ENCODE measurements at places on chromosomes 11 and 22. TPM values are rescaled to one million over a fixed set of nuclear protein-coding genes. Genes with fewer than 3 reads are reported as not detected.

The PNPLA5 gene
- not detected for total RNA-seq

DNA sequence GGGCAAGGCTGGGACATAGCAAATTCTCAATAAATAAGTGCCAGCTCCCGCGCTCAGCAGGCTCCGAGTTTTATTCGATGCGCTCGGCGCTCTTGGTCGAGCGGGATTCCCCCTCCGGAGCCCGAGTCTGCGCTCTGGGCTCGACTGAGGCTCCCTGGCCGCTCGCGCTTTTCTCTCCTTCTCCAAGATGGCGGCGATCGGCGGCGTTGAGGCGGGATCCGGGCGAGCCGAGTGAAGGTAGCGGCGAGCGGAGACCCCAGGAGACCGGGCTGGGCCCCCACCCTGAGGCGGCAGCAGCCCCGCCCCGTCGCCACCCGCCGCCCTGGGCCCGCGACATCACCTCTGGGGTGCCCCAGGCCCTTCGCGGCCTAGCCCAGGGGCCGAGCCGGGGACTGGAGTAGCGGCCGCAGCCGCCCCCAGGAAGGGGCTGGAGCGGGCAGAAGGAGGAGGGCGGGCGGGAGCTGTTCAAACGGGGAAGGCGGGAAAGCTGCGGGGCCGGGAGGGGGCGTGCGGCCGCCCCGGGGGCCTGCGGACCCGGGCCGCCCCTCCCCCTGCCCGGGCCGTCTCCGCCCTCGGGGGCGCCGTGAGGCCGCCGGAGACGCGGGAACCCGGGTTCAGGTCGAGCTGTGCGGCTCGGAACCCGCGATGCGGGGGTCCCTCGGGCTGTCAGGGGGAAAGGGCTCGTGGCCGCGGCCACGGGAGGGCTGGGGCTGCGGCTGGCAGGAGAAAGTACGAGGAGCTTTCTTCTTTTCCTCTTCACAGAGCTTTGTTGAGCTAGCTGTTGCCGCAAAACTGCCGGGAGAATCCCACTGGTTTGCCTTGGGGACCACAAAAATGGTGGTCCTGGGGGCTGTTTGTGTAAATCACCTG lies at the start of gene HMGXB4:
TSS of gene HMGXB4 (plus strand) at position 173 of the 870 bp plus-strand sequence. CDS start 4,898 bp downstream, outside the sequence.
- DNase-seq, result peak; percentile 91
- no peaks in the 10 kb centered on the region for H3K27me3 ChIP-seq
- H3K36me3 ChIP-seq, result peaks cover 13% of the 10 kb centered on the region
- H3K4me1 ChIP-seq, result peaks cover 28% of the 10 kb centered on the region

- H3K4me1 ChIP-seq, result peaks cover 15% of the 10 kb centered on the region
- H3K36me3 ChIP-seq, result no peaks in the 10 kb centered on the region
- H3K27ac ChIP-seq, result no peak overlapping the region
- no peak for DNase-seq
Measured at GRCh38 chr11:88431675-88432341, 94.3 kb upstream of the CTSC start.

DNA sequence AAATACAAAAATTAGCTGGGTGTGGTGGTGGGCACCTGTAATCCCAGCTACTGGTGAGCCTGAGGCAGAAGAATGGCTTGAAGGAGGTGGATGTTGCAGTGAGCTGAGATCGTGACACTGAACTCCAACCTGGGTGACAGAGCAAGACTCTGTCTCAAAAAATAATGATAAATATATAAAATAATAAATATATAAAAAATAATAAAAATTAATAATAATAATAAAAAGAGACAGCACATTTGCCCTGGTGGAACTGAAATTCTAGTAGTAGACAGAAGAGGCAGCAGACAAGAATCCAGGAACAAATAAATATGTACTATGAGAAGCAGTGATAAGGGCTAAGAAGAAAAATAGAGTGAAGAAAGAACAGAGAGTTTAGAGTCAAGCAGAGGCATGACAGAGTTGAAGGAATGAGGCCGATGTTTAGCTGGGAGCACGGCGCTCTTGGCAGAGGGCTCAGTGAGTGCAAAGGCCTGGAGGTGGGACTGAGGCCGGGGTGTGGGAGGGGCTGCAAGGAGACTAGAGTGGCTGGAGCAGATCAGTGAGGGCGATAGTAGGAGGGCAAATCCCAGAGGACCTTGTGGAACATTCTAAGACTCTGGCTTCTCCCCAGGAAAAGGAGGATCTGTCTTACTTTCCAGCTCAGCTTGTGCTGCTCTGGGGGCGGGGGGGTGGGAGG lies 410.3 kb downstream of the MN1 start:
- no peak overlapping the region for H3K4me3 ChIP-seq
- peaks cover 24% of the 10 kb centered on the region for H3K27me3 ChIP-seq
- H3K36me3 ChIP-seq, result no peaks in the 10 kb centered on the region
- DNase-seq, result no peak
- H3K27ac ChIP-seq, result no peak overlapping the region
- no peaks in the 10 kb centered on the region for H3K4me1 ChIP-seq

GRCh38 chr11:110655967-110656366 lies 56.3 kb downstream of the ARHGAP20 start:
- H3K27me3 ChIP-seq, result no peaks in the 10 kb centered on the region
- no peak for DNase-seq
- H3K36me3 ChIP-seq, result peaks cover 2% of the 10 kb centered on the region
- no peaks in the 10 kb centered on the region for H3K4me1 ChIP-seq

The OR4A5 gene
- total RNA-seq, result not detected

GRCh38 chr22:29772170-29772641 lies 5.0 kb downstream of the UQCR10 start:
- no peak overlapping the region for H3K4me3 ChIP-seq
- no peak overlapping the region for H3K27ac ChIP-seq
- H3K36me3 ChIP-seq, result peaks cover 4% of the 10 kb centered on the region
- peaks cover 8% of the 10 kb centered on the region for H3K4me1 ChIP-seq
- DNase-seq, result no peak

DNA sequence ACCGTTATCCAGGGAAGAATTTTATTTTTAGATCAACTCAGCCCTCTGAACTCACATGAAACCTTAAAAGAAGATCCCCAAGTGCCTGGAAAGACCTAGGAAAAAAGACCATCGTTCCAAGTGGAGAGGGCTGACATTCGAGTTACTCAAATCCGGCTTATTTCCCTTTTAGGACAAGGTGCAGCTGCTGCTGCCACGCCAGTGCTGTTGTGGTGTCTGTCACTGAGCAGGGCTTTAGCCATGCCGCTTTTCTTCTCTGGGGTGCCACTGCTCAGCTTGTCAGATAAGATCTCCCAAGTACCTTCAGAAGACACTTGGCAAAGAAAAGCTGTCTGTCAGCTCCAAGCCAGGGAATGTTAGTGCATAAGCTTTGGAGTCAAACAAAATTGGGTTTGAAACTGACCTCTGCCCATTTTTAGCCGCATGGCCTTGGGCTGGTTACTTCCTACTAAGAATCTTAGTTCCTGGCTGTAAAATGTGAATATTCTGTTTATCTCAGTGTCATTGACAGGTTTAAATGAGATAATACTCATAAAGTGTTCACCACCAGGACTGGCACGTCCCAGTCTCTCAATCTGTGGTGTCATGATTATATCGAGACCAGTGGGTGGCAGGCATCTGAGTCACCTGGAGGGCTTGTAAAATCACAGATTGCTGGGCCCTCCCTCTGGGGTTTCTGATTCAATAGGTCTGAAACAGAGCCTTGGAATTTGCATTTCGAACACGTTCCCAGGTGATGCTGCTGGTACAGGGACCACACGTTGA lies 117.5 kb downstream of the PKNOX2 start:
- H3K4me1 ChIP-seq, result no peaks in the 10 kb centered on the region
- H3K4me3 ChIP-seq, result no peak overlapping the region

- H3K27ac ChIP-seq, result no peak overlapping the region
- no peaks in the 10 kb centered on the region for H3K36me3 ChIP-seq
- no peak overlapping the region for H3K4me3 ChIP-seq
- peaks cover 2% of the 10 kb centered on the region for H3K27me3 ChIP-seq
- no peak for DNase-seq
- H3K4me1 ChIP-seq, result no peaks in the 10 kb centered on the region
Measured at GRCh38 chr11:61764606-61765260, 12.3 kb downstream of the MYRF start.

- no peaks in the 10 kb centered on the region for H3K27me3 ChIP-seq
- peaks cover 75% of the 10 kb centered on the region for H3K4me1 ChIP-seq
- no peak for DNase-seq
- peak overlapping the region; percentile 96 for H3K27ac ChIP-seq
- H3K4me3 ChIP-seq, result peak overlapping the region; percentile 100
- peaks cover 22% of the 10 kb centered on the region for H3K36me3 ChIP-seq
Measured at GRCh38 chr11:3833449-3833848, 7.3 kb downstream of the RHOG start.

The SLCO2B1 gene
- 0.06 TPM for total RNA-seq

GRCh38 chr11:65243797-65244196 lies 18.0 kb upstream of the POLA2 start:
- no peak for DNase-seq
- no peaks in the 10 kb centered on the region for H3K36me3 ChIP-seq
- no peaks in the 10 kb centered on the region for H3K27me3 ChIP-seq

The OR52A1 gene
- not detected for total RNA-seq

- no peaks in the 10 kb centered on the region for H3K27me3 ChIP-seq
- peaks cover 37% of the 10 kb centered on the region for H3K36me3 ChIP-seq
- H3K27ac ChIP-seq, result peak overlapping the region; percentile 97
- peak; percentile 77 for DNase-seq
- peak overlapping the region; percentile 95 for H3K4me3 ChIP-seq
Measured at GRCh38 chr11:73980001-73980961, 2.4 kb downstream of the UCP2 start.

DNA sequence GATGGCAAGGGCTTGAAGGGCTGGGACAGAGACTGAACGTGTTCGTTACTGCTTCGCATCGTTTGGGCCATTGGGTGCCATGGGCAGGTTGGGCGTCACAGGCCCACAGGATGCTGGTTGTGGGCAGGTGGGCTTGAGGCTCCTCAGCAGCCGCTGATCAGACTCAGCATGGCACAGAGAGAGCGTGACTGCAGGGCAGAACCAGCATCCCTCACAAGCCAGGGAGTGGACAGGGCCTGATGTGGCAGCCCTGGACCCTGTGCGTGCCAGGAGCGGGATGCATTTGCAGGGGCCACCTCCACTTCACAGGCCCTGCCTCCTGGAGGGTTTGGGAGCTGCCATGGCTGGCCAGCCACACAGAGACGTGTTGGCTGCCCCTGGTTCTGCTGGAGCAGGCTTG lies 1228.3 kb downstream of the BRD1 start:
- H3K4me3 ChIP-seq, result no peak overlapping the region
- no peaks in the 10 kb centered on the region for H3K4me1 ChIP-seq
- no peak for DNase-seq
- no peak overlapping the region for H3K27ac ChIP-seq
- H3K27me3 ChIP-seq, result no peaks in the 10 kb centered on the region

- DNase-seq, result no peak
- H3K27me3 ChIP-seq, result peaks cover 2% of the 10 kb centered on the region
- H3K36me3 ChIP-seq, result no peaks in the 10 kb centered on the region
- no peak overlapping the region for H3K27ac ChIP-seq
- H3K4me3 ChIP-seq, result no peak overlapping the region
Measured at GRCh38 chr11:105179542-105180278, 40.1 kb upstream of the CARD18 start.

The IFITM10 gene
- 8.1 TPM for total RNA-seq

- H3K27me3 ChIP-seq, result peaks cover 54% of the 10 kb centered on the region
- no peaks in the 10 kb centered on the region for H3K36me3 ChIP-seq
- peaks cover 8% of the 10 kb centered on the region for H3K4me1 ChIP-seq
- no peak for DNase-seq
Measured at GRCh38 chr11:120324932-120325810, at the start of gene TLCD5. Gene TLCD5, plus strand, starts transcription at chr11:120325299. Its CDS starts 2,143 bp downstream, at chr11:120327442.

The PDGFD gene
- 1.7 TPM for total RNA-seq

DNA sequence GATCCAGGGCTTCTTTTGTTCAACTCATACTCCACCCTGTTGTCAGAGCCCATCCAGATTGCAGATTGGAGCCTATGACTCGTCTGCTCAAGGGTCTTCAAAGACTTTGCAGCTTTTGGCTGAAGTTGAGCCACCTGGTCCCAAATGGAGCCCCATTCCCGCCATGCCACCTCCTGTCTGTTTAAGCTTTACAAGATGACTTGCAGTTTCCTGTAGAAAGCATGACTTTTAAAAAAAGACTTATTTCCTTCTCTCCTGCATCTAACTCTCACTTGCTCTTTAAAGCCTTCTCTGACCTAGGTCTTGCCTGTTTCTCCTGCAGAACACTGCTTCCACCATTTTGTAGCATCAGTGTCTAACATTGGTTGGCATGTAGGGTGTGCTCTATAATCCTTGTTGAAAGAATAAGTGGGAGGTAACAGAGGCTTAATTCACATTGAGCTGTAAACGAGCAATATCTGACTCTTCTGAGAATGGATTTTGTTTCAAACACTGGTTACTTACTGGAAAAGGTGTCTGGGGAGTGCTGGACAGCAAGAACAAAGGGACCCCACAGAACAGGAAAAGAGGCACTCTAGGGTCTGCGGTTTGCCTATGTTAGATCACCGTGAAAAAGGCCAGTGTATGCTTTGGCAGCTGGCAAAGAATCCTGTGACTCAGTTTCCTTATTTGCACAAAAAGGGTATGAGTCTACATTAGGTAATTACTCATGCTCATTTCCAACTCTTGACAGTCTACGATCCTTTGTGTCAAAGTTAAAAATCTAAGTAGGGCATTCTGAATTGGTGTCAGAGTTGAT lies 30.3 kb downstream of the NF2 start:
- peak overlapping the region; percentile 56 for H3K27ac ChIP-seq
- no peaks in the 10 kb centered on the region for H3K27me3 ChIP-seq
- H3K4me3 ChIP-seq, result peak overlapping the region; percentile 25
- DNase-seq, result no peak
- peaks cover 5% of the 10 kb centered on the region for H3K36me3 ChIP-seq

DNA sequence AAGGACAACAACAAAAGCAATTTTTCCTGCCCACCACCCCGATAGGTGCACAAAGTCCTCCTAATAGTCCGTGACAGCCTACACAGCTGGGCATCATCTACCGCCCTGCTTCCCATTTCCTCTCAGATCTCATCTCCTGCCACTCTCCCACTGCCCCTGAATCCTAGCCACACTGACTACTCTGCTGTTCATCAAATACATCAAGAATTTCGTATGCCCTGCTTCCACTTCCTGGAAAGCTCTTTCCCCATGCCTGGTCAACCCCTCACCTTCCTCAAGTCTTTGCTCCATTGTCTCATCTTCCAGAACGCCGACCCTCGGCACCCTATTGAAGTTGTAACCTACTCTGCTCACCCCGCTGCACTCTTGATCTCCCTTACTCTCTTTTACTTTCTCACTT lies 320.1 kb downstream of the OPCML start:
- H3K27me3 ChIP-seq, result peaks cover 17% of the 10 kb centered on the region
- no peak overlapping the region for H3K27ac ChIP-seq
- no peak for DNase-seq
- no peaks in the 10 kb centered on the region for H3K4me1 ChIP-seq
- no peaks in the 10 kb centered on the region for H3K36me3 ChIP-seq
- no peak overlapping the region for H3K4me3 ChIP-seq

DNA sequence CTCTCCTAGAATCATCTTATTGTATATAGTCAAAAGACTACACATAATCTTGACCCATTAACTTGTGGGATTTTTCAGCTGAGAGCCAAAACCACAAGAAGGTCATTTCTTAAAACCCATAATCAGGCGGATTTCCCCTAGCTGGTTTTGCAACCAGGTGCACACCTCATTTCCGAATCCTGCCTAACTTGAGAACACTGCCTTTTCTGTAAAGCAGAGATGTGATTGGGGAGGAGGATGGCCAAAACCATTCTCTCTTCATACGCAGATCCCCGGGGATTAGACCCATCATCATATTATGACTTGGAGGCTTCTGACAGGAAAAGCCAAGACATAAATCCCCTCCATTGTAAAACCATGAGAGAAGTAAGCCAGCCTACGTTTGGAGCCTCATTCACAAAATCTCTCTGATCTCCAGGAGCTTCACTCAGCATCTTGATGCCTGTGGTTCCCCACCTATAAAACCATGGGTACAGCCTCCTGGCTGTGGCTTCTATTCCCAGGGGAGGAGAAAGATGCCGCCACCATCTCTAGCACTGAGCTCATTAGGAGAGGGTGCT lies 191.3 kb downstream of the KIF18A start:
- no peaks in the 10 kb centered on the region for H3K27me3 ChIP-seq
- no peak for DNase-seq
- H3K4me1 ChIP-seq, result no peaks in the 10 kb centered on the region
- H3K27ac ChIP-seq, result no peak overlapping the region

The TRMU gene
- total RNA-seq, result 72.7 TPM
